ENCODE measurements at places on chromosomes 5 and 9.

GRCh38 chr9:7778851-7779600 lies 20.6 kb downstream of the DMAC1 start:
- no peak for DNase-seq

- DNase-seq, result no peak
Measured at GRCh38 chr9:5811751-5812150, 21.2 kb downstream of the ERMP1 start.

- DNase-seq, result no peak
Measured at GRCh38 chr5:342501-343460, 21.3 kb downstream of the AHRR start.

GRCh38 chr9:121836366-121836885 lies 185.0 kb downstream of the DAB2IP start:
- DNase-seq, result no peak

- DNase-seq, result no peak
Measured at GRCh38 chr5:3361811-3362605, 233.6 kb upstream of the IRX1 start.

GRCh38 chr5:169946743-169947295 lies 33.5 kb downstream of the INSYN2B start:
- no peak for DNase-seq

DNA sequence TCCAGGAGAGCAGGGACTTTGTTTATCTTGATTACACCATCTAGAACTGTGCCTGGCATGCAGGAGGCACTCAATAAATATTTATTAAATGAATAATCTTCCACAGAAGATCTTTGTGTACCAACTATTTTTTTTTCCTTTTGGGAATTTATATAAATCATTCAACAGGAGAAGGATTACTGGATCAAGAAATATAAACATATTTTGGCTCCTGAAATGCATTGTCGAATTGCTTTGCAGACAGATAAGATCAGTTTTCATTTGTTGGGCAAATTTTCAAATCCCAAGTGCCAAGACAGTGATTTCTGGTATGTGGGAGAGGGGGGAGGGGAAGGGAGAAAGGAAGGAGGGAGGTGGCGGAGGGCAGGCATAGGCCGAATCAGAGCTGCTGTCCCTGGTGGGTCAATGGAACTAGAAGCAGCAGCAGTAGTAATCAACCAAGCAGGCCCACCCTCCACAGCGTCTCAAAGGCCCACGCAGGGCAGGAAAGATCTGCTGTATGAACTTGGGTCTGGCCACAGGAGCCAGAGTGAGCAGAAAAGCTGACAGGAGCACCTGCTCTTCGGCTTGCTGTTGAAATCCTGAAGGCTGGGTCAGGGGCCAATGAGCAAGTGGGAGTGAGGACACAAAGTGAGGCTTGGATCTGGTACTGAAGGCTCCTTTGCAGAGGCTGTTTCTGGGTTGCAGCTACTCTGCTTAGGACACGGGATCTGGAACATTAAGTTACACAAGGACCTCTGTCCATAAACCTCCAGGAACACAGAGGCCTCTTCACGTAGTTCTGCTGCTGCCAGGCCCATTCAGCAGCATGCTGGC lies 15.8 kb upstream of the TRAF1 start:
- DNase-seq, result no peak

- DNase-seq, result no peak
Measured at GRCh38 chr5:58211441-58211840, 248.4 kb downstream of the PLK2 start.

GRCh38 chr5:127834094-127834531 lies 130.9 kb downstream of the CCDC192 start:
- DNase-seq, result no peak

- no peak for DNase-seq
Measured at GRCh38 chr9:107989544-107989943, 500.0 kb upstream of the KLF4 start.

GRCh38 chr9:135036861-135037465 lies 50.5 kb upstream of the OLFM1 start:
- no peak for DNase-seq

GRCh38 chr9:106528158-106528557 lies 334.8 kb upstream of the ZNF462 start:
- DNase-seq, result no peak

DNA sequence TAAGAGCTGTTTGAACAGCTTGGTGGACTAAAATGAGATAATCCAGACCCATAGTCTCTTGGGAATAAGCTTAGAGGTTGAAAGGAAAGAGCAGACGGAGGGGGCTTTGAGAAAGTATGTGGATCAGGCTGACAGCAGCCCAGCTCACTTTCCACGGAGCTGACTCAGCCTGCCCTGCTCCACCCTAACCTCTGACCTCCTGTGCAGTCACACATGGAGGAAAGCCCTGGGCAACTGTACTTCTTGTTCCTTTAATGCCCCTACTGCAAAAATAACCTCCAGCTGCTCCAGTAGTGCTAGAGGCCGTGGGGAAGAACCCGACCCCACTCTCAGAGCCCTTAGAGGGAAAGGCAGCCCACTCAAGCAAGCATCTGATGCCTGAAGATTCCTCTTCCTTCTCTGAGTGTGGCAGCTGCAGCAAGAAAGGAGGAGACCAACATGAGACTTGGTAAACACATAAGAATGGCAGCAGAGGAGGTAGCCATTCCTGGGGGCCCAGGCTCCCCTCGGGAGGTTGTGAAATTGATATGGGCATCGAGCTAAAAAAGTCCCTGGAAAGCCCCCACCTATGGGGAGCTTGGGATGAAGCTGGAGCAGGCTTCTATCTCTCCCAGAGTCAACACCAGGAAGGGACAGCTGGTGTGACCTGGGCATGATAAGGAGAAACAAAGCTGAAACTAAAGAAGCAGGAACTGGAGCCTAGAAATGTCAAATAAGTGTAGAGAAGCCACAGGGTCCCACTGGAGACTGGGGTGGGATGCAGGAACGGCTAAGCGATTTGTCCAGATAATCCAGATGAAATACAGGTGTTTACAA lies 204.3 kb downstream of the PIK3R1 start:
- DNase-seq, result no peak

DNA sequence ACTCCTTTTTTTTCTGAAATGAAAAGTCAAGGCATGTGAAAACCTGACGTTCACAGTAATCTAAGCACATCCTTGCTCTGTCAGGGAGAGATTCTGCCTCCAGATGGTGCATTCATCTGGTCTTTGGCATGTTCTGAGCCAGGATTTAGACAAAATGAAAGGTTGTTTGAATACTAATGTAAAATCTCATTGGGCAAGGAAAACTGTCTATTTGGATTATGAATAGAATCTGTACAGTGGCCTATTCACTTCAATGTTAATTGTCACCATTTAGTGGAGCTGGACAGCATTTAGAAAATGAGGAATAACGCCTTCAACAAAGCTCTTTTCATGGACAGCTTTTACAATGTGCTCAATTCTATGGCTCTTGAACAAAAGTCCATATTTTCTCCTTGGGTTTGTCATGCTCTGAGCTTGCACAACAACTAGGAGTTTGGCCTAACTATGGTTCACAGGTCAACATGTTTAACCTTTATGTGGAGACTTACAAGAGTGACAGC lies 28.9 kb downstream of the ARHGEF28 start:
- no peak for DNase-seq

- peak; percentile 88 for DNase-seq
Measured at GRCh38 chr9:133147412-133148198, 16.1 kb downstream of the GBGT1 start.

GRCh38 chr5:146082798-146083197 lies 22.6 kb downstream of the PLAC8L1 start:
- no peak for DNase-seq

DNA sequence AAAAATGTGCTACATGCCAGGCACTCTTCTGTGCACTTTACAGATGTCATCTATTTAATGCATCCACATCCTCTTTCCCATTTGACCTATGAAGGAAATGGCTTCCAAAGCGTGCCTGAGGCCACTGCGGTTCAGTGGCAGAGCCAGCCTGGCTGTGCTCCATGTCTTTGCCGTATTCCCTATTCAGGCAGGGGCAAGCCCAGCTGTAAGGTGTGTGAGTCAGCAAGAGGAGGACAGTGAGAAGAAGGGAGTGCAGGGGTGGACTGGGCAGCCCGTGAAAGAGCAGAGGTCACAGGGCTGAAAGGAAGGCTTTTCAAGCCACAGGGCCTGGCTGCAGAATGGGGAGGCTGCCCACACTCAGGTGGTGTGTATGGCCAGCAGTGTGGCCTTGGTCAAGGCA lies 91.7 kb downstream of the HRH2 start:
- no peak for DNase-seq
